D341Med (cell line): ENCODE measurements at places on chromosomes 12 and 14.

- peak; percentile 53 for DNase-seq
Measured at GRCh38 chr14:63308723-63309317, 9.9 kb downstream of the GPHB5 start.

- DNase-seq, result no peak
Measured at GRCh38 chr12:41339784-41340183, 151.7 kb downstream of the PDZRN4 start.

DNA sequence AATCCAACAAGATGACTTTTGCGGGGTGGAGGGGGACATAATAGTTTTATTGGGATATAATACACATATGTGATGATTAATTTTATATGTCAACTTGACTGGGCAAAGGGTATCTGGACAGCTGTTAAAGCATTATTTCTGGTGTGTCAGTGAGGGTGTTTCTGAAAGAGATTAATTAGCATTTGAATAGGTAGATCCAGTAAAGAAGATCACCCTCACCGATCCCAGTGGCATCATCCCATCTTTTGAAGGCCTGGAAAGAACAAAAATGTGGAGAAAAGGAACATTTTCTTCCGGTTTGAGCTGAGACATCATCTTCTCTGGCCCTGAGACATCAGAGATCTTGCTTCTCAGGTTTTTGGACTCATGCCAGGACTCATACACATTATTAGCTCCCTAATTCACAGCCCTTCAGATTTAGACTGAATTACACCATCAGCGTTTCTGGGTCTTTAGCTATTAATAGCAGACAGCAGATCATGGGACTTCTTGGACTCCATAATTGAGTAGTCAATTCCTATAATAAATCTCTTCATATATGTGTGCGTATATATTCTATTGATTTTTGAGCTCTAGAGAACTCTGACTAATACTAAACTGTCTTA, 283.6 kb downstream of the PCNX1 start:
- DNase-seq, result no peak

- no peak for DNase-seq
Measured at GRCh38 chr14:27372771-27373170, 774.9 kb upstream of the NOVA1 start.

GRCh38 chr12:79217306-79217705, 352.7 kb downstream of the SYT1 start:
- DNase-seq, result no peak

- DNase-seq, result no peak
Measured at GRCh38 chr12:118098401-118098800, 5.4 kb downstream of the VSIG10 start.

DNA sequence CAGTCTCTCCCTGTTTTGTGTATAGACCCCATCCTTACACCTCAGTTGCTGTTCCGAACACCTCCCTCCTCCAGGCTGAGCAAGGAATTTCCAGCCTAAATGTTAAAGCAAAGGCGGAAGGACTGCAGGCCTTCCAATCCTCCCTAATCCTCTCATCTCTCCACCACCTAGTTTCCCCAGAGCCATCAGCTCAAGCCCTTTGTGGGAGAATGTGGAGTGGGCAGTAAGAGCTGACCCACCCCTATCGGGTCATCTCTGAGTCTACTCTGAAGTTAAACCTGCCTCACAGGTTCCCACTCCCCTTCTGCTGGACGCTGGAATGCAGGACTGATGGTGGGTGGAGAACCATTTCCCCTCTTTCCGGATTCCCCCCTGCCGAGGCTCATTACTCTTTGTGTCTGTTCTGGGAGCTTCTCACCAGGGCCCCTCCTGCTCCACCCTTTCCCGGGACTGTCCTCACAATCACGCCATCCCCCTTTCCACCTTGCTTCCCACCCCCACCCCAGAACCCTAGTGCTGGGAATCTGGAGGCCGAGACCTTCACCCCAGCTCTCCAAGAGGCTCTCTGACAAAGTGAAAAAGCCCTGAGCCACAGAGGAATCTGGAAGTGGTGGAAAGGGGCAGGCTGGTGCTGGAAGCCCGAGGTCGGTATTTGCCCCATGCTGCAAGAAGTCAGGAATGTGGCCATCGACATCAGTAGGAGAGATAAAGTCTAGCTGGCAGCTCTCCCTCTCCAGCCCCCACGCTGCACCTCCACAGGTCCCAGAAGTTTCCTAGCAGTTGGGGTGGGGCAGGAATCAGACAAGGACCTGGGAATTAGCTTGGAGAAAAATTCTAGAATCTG, 3.3 kb upstream of the KRT18 start:
- no peak for DNase-seq

DNA sequence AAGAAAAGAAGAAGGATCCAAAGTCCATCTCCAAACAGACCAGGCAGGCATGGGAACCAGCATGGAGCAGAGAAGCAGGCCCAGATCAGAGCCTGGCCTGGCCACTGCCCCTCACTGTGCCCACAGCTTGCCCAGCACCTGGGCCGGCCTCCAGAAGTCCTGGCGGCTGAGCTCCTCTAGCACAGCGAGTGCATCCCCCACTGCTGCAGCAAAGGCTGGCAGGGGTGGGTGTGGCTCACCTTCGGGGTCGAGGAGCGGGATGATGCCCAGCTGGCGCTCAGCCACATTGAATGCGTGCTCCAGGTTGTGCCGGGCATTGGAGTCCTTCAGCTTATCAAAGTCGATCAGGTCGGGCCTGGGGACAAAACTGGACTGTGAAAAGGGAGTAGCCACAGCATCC, 78.7 kb downstream of the SPTB start:
- DNase-seq, result no peak

DNA sequence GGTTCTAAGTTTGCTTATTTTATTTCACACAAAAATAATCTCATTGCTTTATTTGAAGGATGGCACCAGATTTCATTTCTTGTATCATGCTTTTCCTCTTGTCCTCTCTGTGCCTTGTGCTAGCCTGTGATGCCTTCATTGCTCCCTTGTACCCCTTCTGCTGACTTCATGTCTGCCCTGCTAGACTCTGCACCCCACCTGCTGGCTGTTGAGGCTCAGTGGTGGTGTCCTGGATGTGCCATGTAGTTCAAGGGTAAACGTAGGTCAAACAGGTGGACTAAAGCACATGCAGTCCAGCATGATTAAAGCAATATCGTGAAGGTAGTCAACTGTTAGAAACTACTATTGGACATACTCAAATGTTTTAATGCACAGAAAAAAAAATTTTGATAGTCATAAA, 21.6 kb downstream of the MRPS35 start:
- peak; percentile 48 for DNase-seq

DNA sequence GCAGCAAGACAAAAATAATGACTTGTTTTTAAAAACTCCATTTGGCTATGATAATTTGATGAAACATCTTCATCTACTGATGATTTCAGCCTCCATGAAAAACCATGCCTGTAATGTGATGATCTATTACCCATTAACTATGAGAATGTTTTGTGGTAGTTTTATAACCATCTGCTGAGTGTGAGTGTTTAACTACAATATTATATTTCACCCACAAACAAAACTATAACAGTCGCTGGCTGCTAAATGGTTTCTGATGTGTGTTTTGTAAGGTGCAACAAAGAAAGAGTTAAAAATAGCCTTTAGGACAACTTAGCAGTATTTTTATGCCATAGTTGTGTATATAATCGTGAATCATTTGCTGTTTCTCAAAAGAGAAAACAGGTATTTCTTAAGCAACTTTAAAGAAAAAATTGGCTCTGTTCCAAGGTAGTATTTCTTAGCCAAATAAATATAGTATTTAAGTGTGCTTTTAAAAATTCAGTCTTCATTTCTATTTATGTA, 4.9 kb downstream of the PTHLH start:
- DNase-seq, result no peak

DNA sequence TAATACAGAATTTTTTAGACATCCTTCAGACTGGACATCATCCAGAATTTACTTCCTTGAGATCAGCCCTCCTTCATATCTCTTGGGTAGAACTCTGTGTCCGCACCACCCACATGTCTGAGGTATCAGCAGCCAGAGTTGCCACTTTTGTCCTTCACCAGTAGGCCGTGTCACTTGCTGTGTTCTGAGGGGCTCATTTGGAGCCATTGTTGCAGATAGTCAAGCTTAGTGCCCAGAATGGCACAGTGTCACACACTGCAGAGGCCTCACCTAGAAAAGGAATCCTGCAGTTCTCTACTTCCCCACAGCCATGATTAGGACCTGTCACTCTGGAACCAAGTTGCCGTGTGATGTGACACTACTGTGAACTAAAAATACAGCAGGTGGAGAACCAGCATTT, 36.9 kb upstream of the KCNK13 start:
- no peak for DNase-seq

- DNase-seq, result no peak
Measured at GRCh38 chr12:116621194-116621593, 62.0 kb downstream of the MAP1LC3B2 start.

- no peak for DNase-seq
Measured at GRCh38 chr14:60085085-60085484, 6.6 kb upstream of the PCNX4 start.

DNA sequence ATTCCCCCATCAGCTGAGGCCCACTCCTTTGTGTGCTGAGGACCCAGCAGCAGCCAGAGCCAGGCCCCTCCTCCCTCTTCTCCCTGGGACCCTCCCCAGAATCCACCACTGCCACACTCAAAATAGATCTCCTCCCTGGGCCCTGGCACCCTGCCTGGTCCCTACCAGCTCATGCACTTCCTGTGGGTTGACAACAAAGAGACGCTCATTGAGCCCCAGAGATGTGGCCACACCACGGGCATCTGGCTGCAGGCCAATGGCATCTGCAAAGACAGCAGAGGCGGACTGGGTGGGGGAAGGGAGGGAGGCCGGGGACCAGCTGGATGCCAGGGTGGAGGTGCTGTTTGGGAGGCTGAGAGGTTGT, 16.0 kb upstream of the ENDOU start:
- DNase-seq, result no peak

GRCh38 chr14:104557086-104557485, 22.5 kb upstream of the C14orf180 start:
- no peak for DNase-seq

DNA sequence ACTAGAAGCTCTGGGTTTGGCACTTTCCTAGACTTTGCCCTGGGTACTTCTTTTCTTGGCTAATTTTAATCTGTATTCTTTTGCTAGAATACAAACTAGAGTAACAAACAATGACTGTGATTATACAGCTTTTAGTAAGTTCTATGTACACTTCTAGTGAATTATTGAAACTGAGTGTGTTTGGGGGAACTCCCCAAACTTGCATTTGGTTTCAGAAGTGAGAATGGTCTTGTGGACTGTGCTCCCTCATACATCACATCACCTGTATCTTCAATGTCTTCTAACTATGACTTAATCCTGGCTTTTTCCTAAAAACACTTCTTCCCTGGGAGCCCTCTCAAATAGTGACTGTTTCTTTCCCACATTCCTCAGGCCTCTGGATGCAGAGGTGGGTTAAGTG, 23.6 kb upstream of the SSTR1 start:
- no peak for DNase-seq
